ENCODE measurements at places on chromosomes 3 and 15. TPM values are rescaled to one million over a fixed set of nuclear protein-coding genes. Genes with fewer than 3 reads are reported as not detected.

- no peak for DNase-seq
Observed at GRCh38 chr3:124881976-124882697, 5.0 kb downstream of the ITGB5 start.

DNA sequence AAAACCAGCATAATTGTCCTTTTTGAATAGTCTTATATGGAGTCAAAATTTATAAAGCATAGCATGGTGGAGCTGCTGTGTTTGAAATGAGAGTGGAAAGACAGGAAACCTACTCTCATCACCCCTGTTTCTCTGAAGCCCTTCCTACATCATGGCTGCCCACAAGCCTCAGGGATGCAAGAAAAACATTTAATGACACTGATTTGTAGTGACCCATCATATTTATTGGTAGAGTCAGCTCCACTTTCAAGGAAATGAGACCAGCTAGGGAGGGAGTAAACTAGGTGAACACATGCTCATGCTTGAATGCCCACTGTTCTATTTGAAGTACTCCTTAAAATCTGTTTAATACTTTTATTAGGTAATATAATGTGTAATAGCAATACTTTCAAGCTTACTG, 494.3 kb upstream of the KCNMB2 start:
- DNase-seq: peak; percentile 83

DNA sequence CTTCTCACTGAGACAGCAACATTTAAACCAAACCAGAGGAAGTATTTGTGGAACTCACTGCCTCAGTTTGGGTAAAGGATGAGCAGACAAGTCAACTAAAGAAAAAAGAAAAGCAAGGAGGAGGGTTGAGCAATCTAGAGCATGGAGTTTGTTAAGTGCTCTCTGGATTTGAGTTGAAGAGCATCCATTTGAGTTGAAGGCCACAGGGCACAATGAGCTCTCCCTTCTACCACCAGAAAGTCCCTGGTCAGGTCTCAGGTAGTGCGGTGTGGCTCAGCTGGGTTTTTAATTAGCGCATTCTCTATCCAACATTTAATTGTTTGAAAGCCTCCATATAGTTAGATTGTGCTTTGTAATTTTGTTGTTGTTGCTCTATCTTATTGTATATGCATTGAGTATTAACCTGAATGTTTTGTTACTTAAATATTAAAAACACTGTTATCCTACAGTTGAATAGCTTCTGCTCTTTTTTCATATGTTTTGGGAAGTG, 23.3 kb downstream of the CLDN18 start:
- no peak for DNase-seq

DNA sequence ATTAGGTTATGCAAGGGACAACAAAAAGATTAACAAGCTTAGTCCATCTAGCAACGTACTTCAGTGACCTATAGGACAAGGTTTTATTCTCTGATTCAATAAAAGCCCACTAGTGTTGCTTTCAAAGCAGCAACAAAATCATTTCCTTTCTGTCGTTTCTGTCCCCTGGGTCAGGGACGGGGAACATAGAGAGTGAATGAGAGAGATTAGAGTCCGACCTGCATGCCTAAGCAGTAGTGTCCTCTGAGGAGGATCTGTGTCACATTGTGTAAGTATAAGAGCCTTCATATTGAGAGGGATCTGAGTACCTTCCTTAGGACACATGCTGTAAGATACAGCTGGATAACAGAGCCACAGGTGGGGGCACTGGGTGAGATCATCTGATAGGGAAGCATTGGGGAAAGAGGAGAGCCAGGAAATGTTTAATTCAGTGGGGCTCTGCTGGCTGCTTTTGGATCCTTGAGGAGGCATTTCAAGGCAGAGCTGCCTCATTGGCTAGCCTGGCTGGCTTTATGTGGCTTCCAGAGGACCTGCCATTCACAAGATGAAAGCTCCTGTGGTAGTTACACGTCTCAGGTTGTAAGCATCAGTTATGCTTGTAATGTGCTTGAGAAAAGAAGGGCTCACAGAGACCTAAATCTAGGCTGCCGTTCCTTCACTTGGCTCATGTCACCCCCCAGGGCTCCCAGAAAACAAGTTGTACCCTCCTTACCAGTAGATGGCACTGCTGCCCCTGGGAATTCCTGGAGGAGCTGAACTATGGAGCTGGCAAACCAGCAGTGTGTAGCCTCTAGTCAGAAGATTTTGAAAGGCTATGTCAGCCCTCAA, 2.7 kb downstream of the TMEM108 start:
- peak; percentile 86 for DNase-seq

- DNase-seq: peak; percentile 99
Observed at GRCh38 chr3:12841149-12841969, at the start of gene RPL32. Gene RPL32 (minus strand): TSS chr3:12841565. CDS start chr3:12840237, 1,328 bp downstream.

DNA sequence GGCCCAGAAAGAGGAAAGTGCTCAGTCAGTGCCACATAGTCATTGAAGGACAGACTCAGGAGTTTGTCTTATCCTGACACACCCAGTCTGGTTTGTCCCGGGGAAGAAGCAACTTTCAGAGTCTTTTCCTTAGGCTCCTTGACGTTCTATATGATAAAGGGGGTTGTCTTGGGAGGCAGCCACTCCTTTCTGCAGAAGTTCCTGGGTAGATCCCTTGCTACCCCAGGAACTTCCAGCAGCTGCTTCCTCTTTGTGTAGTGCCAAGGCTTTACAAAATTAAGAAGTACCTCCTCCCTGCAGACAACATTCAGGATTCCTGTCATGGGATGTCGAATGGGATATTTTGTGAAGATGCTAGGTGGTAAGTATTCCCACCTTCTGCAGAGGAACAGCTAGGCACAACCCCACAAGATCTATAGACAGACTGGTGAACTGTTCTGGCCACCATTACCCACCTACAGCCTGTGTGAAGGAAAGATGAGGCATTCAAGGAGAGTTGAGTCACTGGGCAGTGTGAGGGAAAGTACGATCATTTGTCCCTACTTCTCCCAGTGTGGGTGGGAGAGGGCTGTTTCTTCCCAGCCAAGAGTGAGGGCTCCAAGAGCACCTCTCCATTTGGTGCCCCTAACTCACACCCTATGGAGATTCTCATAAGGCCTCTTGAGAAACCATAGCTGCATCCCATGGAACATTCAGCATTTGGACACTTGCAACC, 11.3 kb downstream of the TMEM266 start:
- DNase-seq: no peak

- no peak for DNase-seq
Observed at GRCh38 chr3:166510382-166510781, 673.2 kb upstream of the BCHE start.

Gene CKMT1B
- total RNA-seq: 14.5 TPM

Gene ABHD17C
- total RNA-seq: 18.8 TPM

GRCh38 chr15:72991026-72991425, 61.2 kb upstream of the NEO1 start:
- no peak for DNase-seq

GRCh38 chr15:60301024-60301423, 96.8 kb downstream of the ANXA2 start:
- no peak for DNase-seq

Data from kidney (tissue), 22 donors.